ENCODE measurements at places on chromosomes 16 and 17.
A peak's percentile ranks its signal among the peaks of the same experiment; 100 is the strongest.

DNA sequence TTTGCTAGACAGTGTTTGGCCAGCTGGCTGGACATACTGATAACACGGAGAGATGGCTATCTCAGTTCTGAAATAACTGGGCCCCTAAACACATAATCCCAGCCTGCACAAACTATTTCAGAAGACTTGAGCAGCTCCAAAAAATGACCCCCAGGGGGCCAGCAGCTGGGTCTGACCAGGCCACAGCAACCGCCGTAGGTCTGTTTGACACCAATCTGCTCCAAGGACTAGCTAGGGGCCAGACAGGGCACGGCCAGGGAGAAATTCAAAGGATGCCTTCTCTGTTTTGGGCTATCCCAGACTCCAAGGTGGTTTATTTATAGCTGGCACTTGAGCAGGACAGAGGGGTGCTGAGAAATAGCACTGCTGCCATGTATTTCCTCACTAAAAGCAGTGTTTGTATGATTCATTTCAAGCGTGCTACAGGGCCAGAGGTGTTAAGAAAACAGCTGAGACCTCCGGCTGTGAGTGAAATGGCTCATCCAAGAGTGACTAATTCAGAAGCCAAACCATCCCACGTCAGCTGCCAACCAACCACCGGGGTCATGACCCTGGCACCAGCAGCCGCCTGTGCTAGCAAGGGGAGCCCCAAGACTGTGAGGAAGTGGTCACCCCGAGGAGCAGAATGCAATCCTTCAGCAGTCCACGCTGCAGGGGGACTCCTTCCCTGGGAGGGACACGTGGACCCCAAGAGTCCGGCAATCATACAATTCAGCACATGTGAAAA, 5.7 kb downstream of the GGA2 start:
- peak; percentile 59 for DNase-seq

DNA sequence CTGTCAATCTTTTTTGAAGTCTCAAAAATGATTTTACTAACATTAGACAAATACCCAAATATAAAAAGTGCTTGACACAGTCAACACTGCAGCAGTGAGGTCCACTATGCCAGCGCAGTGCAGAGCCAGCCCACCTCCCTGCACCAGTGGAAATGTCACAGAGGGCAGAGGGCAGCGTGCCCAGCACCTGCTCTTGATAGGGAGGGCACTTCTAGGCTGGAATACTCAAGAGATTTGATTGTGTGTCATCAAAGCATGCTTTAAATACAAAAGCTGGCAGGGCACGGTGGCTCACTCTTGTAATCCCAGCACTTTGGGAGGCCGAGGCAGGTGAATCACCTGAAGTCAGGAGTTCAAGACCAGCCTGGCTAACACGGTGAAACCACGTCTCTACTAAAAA, 136.0 kb downstream of the ANKRD11 start:
- no peak for DNase-seq

DNA sequence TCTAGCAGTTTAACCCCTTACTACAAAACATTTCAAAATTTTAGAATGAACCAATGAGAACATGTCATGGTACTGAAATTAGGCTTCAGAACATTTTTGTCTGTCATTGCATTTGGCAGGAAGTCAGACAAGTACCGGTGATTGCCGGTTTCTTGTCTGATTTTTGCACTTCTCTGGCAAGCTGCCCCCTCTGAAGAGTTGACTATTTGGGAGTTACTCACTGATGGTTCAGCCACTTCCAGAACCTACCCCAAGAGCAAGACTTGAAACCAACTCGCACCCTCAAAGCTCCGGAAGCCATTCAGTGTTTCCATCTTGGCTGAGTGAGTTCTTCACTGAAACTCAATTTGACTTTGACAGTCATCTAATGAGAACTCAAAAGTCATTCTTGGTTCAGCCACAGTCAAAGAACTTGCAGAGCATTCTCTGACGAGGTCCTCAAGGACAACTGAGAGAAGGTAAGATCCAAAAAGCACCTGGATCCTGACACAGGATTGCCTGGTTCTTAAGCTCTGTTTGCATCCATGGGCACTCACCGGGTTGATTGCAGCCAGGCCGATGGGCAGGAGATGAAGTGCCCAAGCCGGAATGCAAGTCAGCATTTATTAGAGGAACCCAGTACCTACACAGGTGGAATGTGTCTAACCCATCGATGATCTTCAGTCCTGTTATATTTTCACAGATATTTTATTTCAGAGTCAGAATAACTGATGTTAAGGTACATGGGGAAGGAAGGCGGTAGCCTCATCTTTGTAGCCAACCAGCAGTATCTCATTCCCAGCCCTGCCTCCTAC, 93.6 kb downstream of the USP22 start:
- DNase-seq, result no peak

DNA sequence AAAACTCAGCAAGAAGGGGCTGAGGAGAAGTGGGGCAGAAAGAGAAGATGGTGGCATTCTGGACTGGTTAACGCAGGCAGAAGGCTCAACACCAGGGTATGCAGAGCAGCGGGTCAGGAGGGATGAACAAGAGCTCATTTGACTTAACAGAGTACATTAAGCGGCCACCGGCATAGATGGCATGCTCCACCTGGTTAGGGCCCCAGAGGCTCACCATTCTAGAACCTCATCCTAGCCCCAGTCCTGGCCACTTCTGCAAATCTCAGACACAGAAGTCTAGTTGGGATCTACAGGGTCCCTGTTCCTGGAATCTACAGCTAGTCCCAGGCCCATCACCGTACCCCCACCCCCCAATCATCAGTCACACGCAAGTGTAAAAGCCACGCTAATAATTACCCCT, 1.7 kb upstream of the MYO1C start:
- DNase-seq, result no peak

- no peak for DNase-seq
Observed at GRCh38 chr16:4788489-4788889, 344 bp upstream of the SEPTIN12 start.

DNA sequence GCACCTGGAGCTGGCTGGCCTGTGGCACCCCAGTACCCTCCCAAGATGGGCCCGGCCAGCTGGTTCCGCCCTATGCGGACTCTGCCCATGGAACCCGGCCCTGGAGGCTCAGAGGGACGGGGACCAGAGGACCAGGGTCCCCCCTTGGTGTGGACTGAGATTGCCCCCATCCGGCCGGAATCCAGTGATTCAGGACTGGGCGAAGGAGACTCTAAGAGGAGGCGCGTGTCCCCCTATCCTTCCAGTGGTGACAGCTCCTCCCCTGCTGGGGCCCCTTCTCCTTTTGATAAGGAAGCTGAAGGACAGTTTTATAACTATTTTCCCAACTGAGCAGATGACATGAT, 12.0 kb downstream of the TBX21 start:
- DNase-seq, result no peak

GRCh38 chr16:69111216-69111875, 5.9 kb downstream of the HAS3 start:
- no peak for DNase-seq

DNA sequence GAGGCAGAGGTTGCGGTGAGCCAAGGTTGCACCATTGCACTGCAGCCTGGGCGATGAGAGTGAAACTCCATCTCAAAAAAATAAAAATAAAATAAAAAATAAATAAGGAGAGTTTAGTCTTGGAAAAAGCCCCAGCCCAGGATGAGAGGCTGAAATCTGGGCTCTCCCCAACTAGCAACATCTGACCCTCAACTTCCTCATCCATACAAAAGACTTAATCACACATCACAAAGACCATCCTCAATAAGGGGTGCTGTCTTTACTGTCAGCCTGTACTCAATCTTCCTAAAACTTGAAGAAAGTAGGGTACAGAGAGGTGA, 11.4 kb upstream of the SLC4A1 start:
- DNase-seq, result no peak

DNA sequence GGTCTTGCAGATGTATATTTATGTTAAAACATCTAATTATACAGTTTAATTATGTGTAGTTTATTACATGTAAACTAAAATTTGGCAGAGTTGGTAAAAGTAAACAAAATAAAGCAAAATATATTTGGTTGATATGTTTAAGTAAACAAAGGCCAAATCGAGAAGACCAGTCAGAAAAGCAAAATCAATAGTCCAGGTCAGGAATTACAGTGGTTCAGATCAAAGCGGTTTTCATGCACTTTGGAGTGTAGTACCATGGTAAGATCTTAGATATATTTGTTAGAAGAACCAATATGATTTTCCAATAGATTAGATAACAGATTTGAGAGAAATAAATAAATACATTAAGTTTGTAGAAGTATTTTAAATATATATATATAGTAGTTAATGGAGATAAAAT, 1421.6 kb upstream of the CDH8 start:
- DNase-seq, result no peak

- no peak for DNase-seq
Observed at GRCh38 chr16:57145046-57146021, 40.5 kb downstream of the PSME3IP1 start.

DNA sequence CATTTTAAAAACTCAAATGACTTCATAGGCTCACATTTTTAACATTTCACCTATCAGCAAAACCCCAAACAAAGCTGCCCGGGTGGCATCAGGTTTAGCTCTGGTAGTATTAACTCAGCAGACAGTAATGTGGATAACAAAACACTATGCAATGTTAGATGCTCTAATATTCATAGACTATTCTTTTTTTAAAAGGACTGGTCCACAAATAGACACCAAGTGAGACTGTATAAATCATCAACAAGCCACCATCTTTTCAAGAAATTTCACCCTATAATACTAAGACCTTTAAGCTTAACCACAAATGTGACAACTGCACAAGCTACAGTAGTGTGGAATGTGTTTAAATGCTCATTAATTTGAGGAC, 20.2 kb downstream of the SNN start:
- DNase-seq, result no peak

GRCh38 chr16:89104303-89104702, 10.7 kb downstream of the ACSF3 start:
- no peak for DNase-seq

DNA sequence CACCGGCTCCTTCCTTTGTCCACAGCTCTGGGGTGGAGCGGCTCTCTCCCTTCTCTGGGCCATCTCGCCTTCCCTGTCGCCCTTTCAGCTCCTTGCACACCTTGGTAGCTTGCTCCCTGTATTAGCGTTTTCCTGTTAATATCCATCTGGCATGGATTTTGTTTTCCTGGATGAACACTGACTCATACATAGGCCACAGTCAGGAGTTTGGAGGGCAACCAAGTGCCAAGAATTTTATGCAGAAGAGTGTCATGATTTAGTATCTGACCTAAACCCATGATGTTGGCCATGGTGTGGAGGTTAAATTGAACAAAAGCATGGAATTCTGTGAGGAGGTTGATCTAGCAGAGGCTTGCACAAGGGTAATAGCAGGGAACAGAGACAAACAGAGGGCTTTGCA, 180.9 kb downstream of the AIPL1 start:
- DNase-seq, result no peak

GRCh38 chr17:35486920-35487732, 38.6 kb upstream of the SLFN13 start:
- no peak for DNase-seq

GRCh38 chr16:46690281-46691178, 1.1 kb downstream of the ORC6 start:
- no peak for DNase-seq

DNA sequence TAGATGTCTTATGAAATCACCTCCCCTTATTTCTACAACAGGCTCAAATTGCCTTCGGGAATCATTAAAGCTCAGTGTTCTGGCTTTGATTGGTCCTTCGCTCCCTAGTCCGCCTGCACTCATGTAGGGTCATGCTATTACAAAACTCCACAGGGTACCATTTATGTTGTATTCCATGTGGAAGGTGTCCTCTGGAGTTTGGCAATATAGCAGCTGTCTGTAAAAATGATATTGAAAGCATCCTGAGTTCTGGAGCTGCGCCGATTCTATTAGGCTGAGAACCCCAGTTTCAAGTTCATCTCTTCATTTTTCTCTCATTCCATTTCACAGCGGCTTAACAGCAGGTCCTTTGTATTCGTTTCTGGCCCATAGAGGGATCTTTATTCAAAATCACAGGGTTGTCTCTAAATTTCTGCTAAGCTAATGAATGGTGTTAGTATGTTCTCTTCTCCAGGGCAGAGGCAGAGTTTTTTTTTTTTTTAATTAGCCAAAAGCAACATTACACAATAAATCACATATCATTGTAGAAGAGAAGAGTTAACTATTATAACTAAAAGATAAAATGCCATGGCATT, 71.9 kb upstream of the TEKT1 start:
- no peak for DNase-seq

GRCh38 chr17:34248511-34249024, 6.5 kb upstream of the CCL2 start:
- DNase-seq, result peak; percentile 55

- no peak for DNase-seq
Observed at GRCh38 chr17:74530831-74531150, 484 bp downstream of the CD300LB start.

GRCh38 chr16:58087209-58087913, 41.8 kb downstream of the CFAP20 start:
- no peak for DNase-seq

DNA sequence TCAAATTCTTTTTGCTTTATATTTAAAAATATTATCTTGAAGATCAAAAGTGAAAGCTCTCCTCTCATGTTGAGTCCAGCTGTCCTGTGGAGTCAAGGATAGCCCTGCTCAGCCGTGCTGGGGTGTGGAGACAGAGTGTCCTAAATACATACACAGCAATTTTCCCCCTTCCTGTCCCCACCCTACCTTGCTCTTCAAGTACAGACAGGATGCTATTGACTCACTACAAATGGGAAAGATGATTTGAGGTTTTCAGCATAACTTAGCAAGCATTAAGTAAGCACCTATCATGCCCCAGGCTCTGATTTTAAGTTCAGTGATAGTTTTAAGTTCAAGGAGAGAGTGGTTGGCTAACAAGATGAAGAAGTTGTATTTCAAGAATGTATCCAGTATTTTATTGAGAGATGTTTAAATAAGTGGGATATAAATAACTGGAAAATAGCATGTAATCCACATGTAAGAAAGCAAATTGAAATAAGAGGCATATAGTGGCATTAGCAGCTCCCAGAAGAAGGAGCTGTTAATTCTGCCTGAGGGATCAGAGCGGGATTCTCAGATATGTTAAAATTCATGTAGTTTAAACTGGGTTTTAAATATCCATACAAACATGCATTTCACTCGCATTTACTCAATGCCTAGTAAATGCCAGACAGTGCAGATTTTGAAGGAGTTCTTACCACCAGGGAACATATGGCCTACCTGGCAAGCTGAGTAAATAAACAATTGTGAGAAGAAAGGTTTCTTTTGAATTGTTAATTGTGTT, 183.5 kb upstream of the ANKFN1 start:
- no peak for DNase-seq
